Right atrium auricular region (tissue), 2 donors: ENCODE measurements at places on chromosomes 6 and 20.
A peak's percentile ranks its signal among the peaks of the same experiment; 100 is the strongest.

- no peaks in the 10 kb centered on the region for H3K27me3 ChIP-seq
- H3K36me3 ChIP-seq = no peaks in the 10 kb centered on the region
- no peak overlapping the region for H3K27ac ChIP-seq
- DNase-seq = no peak
- H3K4me1 ChIP-seq = no peaks in the 10 kb centered on the region
Measured at GRCh38 chr6:112033791-112034615, 19.9 kb upstream of the CCN6 start.

DNA sequence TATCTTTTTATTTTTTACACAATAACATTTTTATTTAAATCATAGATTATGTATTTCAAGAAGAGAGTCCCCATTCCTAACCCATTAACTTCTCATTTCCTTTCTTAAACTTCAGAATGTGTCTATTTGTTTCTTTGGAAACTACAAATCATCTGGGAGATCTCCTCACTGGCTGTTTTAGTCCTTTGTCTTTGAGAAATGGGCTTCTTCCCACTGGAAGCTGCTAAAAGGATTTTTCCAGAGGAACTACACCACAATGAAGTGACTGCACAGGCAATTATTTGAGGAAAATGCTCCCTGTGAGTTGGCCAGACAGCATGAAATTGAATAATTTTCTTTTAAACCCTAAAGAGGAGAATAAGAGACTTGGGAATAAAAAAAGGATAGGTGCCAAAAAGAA, 119.1 kb downstream of the TENT5A start:
- no peak for DNase-seq
- no peak overlapping the region for H3K27ac ChIP-seq
- H3K4me3 ChIP-seq = no peak overlapping the region

GRCh38 chr6:163860287-163861081, 446.0 kb downstream of the QKI start:
- DNase-seq = no peak
- peak overlapping the region; percentile 31 for H3K4me3 ChIP-seq
- H3K4me1 ChIP-seq = peaks cover 9% of the 10 kb centered on the region
- H3K36me3 ChIP-seq = no peaks in the 10 kb centered on the region
- H3K27ac ChIP-seq = no peak overlapping the region

DNA sequence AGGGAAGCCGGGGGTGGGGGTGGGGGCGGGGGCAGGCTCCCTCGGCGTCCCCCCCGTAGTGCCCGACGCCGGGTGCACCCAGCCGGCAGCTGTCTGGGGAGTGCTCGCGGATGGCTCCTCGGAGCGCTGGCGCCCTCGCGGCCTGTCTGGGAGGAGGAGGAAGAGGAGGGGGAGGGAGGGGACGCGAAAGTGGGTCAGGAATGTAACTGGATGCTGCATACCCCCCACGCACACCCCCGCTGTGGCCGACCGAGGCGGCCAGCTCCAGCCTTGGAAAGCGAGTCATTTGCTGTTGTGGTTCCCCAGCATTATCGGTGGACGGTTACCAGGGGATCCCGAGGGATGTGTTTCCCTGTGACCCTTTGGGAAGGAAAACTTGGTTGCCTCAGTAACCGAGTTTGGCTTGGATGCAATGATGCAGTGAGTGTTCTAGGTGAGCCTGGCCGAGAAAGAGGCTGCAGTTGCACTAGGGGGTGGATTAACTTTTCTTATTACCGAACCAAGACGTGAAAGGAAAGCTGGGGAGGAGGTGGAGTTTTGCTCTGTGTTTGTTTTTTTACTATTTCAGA, 55.2 kb upstream of the RREB1 start:
- DNase-seq = no peak
- H3K27me3 ChIP-seq = no peaks in the 10 kb centered on the region
- peak overlapping the region; percentile 68 for H3K4me3 ChIP-seq

- no peaks in the 10 kb centered on the region for H3K36me3 ChIP-seq
- no peak for DNase-seq
- no peak overlapping the region for H3K4me3 ChIP-seq
- no peaks in the 10 kb centered on the region for H3K4me1 ChIP-seq
Measured at GRCh38 chr6:19391926-19392325, 445.2 kb upstream of the ID4 start.

DNA sequence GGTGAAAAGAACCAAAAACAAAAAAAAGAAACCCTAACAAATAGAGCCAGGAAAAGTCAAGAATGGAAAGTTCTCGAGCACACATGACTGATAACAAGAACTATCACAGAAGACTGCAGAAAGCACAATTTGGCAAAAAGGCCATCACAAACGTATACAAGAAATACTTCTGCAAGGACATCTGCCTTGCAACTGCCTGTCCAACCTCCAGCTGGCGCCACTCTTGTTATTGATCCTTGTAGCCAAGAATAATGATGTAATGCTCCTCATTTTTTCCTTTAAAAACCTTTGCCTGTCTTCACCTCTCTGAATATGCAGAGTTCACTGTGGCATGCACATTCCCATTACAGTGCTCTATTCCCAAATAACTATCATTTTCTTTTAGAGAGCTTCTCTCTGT, 87.9 kb upstream of the BMP5 start:
- H3K27me3 ChIP-seq = no peaks in the 10 kb centered on the region
- H3K4me1 ChIP-seq = no peaks in the 10 kb centered on the region
- DNase-seq = no peak
- no peak overlapping the region for H3K4me3 ChIP-seq
- no peak overlapping the region for H3K27ac ChIP-seq

DNA sequence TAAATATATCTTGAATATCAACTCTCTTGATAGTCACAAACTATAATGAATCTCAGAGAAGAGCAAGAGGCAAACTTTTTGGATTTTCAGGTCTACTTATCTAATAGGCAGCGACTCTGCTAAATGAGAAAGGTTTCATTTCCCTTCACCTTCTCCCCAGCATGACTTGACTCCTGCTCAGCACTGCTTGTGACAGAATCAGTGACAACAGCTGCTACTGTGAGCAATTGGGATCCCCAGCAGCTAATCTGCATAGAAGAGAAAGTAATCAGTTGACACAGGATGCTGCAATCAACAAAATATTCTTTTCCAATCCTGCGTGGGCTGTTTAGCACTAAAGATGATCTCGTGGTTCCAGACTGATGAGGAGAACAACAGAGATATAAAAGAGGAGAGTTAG, 205.5 kb downstream of the MMUT start:
- H3K4me3 ChIP-seq = no peak overlapping the region
- no peaks in the 10 kb centered on the region for H3K36me3 ChIP-seq
- DNase-seq = no peak

DNA sequence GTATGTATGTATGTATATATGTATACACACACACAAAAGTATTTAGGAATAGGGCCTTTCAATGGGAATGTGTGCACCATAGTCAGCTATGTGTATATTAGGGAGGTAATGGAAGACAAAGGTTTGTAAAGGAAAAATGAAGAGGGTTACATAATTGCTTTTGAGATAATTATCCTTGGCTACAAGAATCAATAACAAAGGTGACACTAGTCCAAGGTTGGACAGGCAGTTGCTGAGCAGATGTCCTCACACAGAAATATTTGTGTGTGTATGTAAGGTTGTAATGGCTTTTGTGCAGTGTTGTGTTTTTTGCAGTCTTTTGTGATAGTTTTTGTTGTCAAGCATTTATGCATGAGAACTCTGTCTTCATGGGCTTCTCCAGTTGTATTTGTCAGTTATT, 157.9 kb upstream of the MARCKS start:
- no peak for DNase-seq
- no peak overlapping the region for H3K27ac ChIP-seq
- H3K4me1 ChIP-seq = peaks cover 5% of the 10 kb centered on the region

DNA sequence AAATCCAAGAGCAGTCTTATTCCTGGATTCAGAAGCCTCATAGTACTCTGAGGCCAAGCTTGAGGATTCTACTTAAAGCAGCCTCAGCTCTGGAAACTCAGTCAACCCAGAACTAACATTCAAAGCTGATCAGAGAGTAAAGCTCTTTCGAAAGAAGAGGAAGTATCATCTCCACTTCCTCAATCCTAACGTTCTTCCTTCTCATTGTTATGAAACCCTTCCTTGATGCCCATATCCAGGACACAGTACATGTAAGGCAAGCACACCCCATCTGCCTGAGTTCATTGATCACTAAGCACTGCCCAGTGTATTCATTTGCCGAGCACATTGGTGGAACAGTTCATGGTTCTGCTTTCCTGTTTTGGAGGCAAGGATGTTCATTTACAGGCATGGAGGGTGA, at the start of gene IPCEF1:
Gene IPCEF1, minus strand, starts transcription at position 114 of the 400 bp plus-strand sequence. CDS start 90,856 bp downstream, outside the sequence.
- H3K36me3 ChIP-seq = no peaks in the 10 kb centered on the region
- no peak for DNase-seq
- no peak within 1 kb of the TSS for H3K4me3 ChIP-seq

DNA sequence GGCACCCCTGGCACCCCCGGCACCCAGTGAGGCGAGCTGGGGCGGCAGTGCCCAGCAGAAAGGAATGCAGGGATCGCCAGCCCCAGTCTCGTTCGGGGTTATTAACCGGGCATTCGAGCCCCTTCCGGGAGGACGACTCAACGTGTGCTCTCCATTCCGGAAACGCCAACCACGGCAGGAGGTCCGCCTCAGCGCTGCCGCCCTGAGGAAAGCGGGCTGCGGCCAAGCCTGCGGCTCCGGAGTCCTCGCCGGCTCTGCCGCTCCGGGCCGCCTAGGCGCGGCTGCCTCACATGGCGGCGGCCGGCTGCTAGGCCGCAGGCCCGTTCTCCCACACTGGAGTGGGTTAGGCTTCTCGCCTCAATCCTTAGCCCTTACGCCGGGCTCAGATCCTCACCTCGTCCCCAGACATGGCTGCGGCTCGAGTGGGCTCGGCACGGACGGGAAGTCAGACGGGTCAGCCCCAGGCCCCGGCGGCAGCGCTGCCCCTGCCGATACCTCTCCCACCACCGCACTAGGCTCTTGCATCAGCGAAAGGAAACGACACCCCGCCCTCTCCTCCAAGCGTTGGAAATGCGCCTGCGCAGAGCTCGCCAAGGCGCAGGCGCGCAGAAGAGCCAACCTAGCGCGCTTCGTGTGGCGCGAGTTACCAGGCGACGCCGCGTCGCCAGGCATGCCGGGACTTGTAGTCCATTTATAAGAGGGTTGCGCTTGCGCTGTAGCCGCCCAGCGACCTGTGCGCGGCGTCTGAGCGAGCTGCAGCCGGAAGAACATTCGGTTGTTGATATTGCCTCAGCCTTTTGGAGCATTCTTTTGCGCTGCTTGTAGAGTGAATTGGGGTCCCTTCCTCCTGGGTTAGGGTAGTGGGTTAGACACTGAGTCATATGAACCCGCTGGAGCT, at the start of gene EIF2S2:
Gene EIF2S2, minus strand, starts transcription at position 542 of the 898 bp plus-strand sequence. Its CDS starts 133 bp downstream, at position 409.
- peaks cover 35% of the 10 kb centered on the region for H3K4me1 ChIP-seq
- no peaks in the 10 kb centered on the region for H3K27me3 ChIP-seq
- H3K36me3 ChIP-seq = no peaks in the 10 kb centered on the region
- DNase-seq = peak; percentile 98

DNA sequence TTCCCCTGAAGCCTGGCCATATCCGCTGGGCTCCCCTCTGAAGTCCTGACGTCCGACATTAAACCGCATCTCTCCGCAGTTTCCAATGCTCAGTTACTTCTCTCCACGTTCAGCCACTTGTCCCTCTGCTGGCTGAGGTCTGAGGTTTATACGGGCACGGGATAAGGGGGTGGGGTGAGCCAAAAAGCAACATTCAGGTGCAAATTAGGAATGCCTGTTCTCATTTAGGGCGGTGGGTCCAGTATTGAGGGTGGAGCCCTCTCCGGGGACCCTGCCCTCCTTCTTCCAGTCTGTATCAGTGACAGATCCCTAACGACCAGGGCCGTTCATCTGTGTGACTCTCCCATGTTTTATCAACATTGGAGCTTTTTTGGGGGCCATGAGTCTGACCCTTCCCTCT, 1454.4 kb downstream of the HACE1 start:
- no peak overlapping the region for H3K4me3 ChIP-seq
- no peak for DNase-seq
- no peak overlapping the region for H3K27ac ChIP-seq
- H3K27me3 ChIP-seq = no peaks in the 10 kb centered on the region

GRCh38 chr6:40328386-40328985, 258.7 kb downstream of the LRFN2 start:
- peaks cover 11% of the 10 kb centered on the region for H3K4me1 ChIP-seq
- H3K36me3 ChIP-seq = no peaks in the 10 kb centered on the region
- H3K4me3 ChIP-seq = no peak overlapping the region

DNA sequence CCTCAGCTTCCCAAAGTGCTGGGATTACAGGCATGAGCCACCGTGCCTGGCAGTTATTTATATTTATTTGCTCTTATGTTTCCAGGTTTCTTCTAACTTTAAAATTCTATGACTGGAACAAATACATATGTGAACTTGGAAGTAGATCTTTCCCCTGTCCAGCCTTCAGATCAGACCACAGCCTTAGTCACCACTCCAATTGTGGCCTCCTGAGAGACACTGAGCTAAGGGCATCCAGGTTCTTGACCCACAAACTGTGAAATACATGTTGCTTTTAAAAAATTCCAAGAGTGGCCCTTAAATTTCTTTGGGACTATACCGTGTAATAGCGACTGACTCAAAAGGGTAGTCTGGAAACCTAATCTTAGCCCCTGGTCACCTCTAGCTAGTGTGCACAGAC, 1.5 kb upstream of the ADGRG6 start:
- no peaks in the 10 kb centered on the region for H3K36me3 ChIP-seq
- H3K4me1 ChIP-seq = no peaks in the 10 kb centered on the region
- H3K27ac ChIP-seq = no peak overlapping the region
- no peak overlapping the region for H3K4me3 ChIP-seq
- DNase-seq = no peak

- no peak overlapping the region for H3K4me3 ChIP-seq
- H3K27me3 ChIP-seq = no peaks in the 10 kb centered on the region
- no peak for DNase-seq
- H3K4me1 ChIP-seq = no peaks in the 10 kb centered on the region
- no peak overlapping the region for H3K27ac ChIP-seq
Measured at GRCh38 chr6:165841153-165841558, 178.1 kb upstream of the PDE10A start.

- no peak for DNase-seq
- H3K27ac ChIP-seq = no peak overlapping the region
- peaks cover 8% of the 10 kb centered on the region for H3K36me3 ChIP-seq
- H3K4me3 ChIP-seq = no peak overlapping the region
Measured at GRCh38 chr20:41196653-41197225, 59.4 kb downstream of the PLCG1 start.

DNA sequence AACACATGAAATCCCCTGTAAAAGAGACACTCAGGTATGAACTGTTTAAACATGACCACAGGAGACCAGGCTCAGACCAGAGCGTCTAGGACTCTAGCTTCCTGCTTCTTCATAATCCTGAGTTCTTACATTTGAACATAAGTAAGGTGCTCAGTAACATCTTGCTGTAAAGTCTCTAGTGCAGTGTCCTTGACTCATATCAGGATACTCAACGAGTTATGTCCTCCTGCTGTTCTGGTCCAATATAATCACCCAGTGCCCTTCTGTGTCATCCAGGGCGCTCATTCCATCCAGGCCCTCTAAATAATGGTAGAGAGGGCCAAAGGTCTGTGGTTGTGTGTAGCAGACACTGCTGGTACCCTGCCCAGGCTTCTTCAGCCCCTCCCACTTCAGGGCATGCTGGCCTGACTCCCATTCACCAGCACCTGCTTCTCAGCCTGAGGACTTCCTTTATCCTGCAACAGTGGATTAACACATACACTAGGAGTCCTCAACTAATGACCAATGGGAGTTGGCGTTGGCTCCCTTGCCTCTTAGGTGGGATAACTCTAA, 66.8 kb upstream of the MOCS1 start:
- no peak overlapping the region for H3K4me3 ChIP-seq
- no peaks in the 10 kb centered on the region for H3K4me1 ChIP-seq
- no peak overlapping the region for H3K27ac ChIP-seq
- H3K27me3 ChIP-seq = no peaks in the 10 kb centered on the region

GRCh38 chr6:155400654-155400965, 55.0 kb downstream of the NOX3 start:
- no peak overlapping the region for H3K4me3 ChIP-seq
- H3K27ac ChIP-seq = no peak overlapping the region
- H3K36me3 ChIP-seq = no peaks in the 10 kb centered on the region
- no peaks in the 10 kb centered on the region for H3K4me1 ChIP-seq
- no peak for DNase-seq
